ENCODE measurements at places on chromosomes 3 and 15. TPM values are rescaled to one million over a fixed set of nuclear protein-coding genes. Genes with fewer than 3 reads are reported as not detected.

The AZI2 gene
- total RNA-seq: 172 TPM

The EPB42 gene
- not detected for total RNA-seq

The BLM gene
- 0.33 TPM for total RNA-seq

The IL20RB gene
- total RNA-seq: 2.6 TPM

The PLSCR2 gene
- not detected for total RNA-seq

The EFCC1 gene
- total RNA-seq: not detected

The CMTM8 gene
- 0.17 TPM for total RNA-seq

The FRMD4B gene
- total RNA-seq: under 0.01 TPM

The GOLGA8K gene
- total RNA-seq: 0.44 TPM

The TLR9 gene
- under 0.01 TPM for total RNA-seq

The XYLB gene
- 6.1 TPM for total RNA-seq

The SLC22A13 gene
- 1.2 TPM for total RNA-seq

The CD86 gene
- not detected for total RNA-seq

The ACKR4 gene
- 33.6 TPM for total RNA-seq

The RPS27L gene
- 373 TPM for total RNA-seq

The UROC1 gene
- total RNA-seq: not detected

The TMEM40 gene
- total RNA-seq: not detected

The SYNPR gene
- total RNA-seq: not detected

The MOBP gene
- total RNA-seq: under 0.01 TPM

The RTP3 gene
- total RNA-seq: not detected

The TRIM42 gene
- total RNA-seq: not detected

The NDN gene
- 132 TPM for total RNA-seq

The SLC12A1 gene
- total RNA-seq: not detected

The SPINT1 gene
- 0.15 TPM for total RNA-seq

The DNAH12 gene
- total RNA-seq: under 0.01 TPM

The BFSP2 gene
- total RNA-seq: not detected

The SOX14 gene
- total RNA-seq: not detected

The ARGFX gene
- total RNA-seq: not detected

The FBXO45 gene
- 5.0 TPM for total RNA-seq

The PLA2G4E gene
- total RNA-seq: under 0.01 TPM

The LIPC gene
- total RNA-seq: 1.6 TPM

The TYRO3 gene
- 18.0 TPM for total RNA-seq

The P2RY1 gene
- 4.0 TPM for total RNA-seq

The STOML1 gene
- 23.9 TPM for total RNA-seq

The DPPA4 gene
- not detected for total RNA-seq

The CCK gene
- total RNA-seq: 15.3 TPM

The DNAJA4 gene
- 3.6 TPM for total RNA-seq
